ENCODE measurements at places on chromosomes 3 and 15. TPM values are rescaled to one million over a fixed set of nuclear protein-coding genes. Genes with fewer than 3 reads are reported as not detected.

XXYLT1 gene
- 2.3 TPM for total RNA-seq

ARPIN gene
- 11.4 TPM for total RNA-seq

CAMP gene
- total RNA-seq = not detected

BSN gene
- total RNA-seq = 0.55 TPM

PPP1R14D gene
- total RNA-seq = not detected

SEMA7A gene
- 1.5 TPM for total RNA-seq

Measured in left ventricle myocardium inferior (tissue), 1 donor.